ENCODE measurements at places on chromosomes 6 and 20.
A peak's percentile ranks its signal among the peaks of the same experiment; 100 is the strongest.

DNA sequence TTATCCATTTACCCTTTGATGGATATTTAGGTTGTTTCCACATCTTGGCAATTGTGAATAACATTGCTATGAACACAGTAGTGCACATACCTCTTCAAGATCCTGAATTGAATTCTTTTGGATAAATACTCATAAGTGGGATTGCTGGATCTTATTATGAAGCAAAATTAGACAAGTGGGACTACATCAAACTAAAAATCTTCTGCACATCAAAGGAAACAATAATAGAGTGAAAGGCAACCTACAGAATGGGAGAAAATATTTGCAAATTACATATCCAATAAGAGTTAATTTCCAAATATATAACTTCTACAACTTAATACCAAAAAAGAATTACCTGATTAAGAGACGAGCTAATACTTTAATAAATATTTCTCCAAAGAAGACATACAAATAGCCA is 38.4 kb upstream of the BCAS1 start:
- no peak for DNase-seq

DNA sequence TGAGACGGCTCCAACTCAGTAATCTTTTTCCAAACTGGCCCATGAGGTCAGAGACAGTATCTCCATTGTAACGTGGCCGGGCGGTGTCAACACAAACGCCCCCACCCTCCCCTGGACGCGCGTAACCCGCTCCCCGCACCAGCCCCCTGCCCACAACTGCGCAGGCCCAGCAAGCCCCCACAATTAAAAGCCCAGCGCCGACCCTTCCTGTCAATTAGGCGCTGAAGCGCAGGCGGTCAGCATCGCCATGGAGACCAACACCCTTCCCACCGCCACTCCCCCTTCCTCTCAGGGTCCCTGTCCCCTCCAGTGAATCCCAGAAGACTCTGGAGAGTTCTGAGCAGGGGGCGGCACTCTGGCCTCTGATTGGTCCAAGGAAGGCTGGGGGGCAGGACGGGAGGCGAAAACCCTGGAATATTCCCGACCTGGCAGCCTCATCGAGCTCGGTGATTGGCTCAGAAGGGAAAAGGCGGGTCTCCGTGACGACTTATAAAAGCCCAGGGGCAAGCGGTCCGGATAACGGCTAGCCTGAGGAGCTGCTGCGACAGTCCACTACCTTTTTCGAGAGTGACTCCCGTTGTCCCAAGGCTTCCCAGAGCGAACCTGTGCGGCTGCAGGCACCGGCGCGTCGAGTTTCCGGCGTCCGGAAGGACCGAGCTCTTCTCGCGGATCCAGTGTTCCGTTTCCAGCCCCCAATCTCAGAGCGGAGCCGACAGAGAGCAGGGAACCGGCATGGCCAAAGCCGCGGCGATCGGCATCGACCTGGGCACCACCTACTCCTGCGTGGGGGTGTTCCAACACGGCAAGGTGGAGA is at the start of the genes HSPA1A and HSPA1L:
Gene HSPA1A, plus strand, starts transcription at position 519 of the 814 bp plus-strand sequence. Its CDS starts 214 bp downstream, at position 733.
Gene HSPA1L, minus strand, starts transcription at position 259 of the 814 bp plus-strand sequence. CDS start 3,311 bp downstream, outside the sequence.
- DNase-seq = peak; percentile 79

DNA sequence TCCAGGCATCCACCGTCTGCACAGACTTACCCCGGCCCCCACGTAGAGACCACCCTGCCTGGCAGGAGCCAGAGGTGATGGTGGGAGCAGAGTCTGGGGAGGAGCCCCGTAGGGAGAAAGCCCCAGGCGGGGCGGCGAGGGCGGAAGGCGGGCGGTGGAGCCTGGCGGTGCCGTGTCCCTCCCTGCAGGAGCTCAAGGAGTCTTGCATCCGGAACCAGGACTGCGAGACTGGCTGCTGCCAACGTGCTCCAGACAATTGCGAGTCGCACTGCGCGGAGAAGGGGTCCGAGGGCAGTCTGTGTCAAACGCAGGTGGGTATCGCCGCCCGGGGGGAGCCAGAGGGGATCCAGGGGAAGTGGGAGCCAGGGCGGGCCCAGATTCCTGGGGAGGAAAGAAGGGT is 6.0 kb downstream of the CLPSL1 start:
- DNase-seq = no peak

GRCh38 chr6:112027942-112028674 is 25.8 kb upstream of the CCN6 start:
- DNase-seq = no peak

- no peak for DNase-seq
Measured at GRCh38 chr20:49691818-49692568, 21.7 kb downstream of the B4GALT5 start.

DNA sequence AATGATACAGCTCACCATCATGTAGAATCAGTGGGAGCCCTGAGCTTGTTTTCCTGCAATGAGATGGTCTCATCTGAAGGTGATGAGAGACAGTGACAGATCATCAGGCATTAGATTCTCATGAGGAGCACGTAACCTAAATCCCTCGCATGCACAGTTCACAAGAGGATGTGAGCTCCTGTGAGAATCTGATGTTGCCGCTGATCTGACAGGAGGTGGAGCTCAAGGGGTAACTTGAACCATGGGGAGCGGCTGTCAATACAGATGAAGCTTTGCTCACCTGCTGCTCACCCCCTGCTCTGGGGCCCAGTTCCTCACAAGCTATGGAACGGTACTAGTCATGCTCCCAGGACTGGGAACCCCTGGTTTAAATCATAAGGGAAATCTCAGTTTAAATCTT is 89.2 kb downstream of the THBS2 start:
- no peak for DNase-seq

DNA sequence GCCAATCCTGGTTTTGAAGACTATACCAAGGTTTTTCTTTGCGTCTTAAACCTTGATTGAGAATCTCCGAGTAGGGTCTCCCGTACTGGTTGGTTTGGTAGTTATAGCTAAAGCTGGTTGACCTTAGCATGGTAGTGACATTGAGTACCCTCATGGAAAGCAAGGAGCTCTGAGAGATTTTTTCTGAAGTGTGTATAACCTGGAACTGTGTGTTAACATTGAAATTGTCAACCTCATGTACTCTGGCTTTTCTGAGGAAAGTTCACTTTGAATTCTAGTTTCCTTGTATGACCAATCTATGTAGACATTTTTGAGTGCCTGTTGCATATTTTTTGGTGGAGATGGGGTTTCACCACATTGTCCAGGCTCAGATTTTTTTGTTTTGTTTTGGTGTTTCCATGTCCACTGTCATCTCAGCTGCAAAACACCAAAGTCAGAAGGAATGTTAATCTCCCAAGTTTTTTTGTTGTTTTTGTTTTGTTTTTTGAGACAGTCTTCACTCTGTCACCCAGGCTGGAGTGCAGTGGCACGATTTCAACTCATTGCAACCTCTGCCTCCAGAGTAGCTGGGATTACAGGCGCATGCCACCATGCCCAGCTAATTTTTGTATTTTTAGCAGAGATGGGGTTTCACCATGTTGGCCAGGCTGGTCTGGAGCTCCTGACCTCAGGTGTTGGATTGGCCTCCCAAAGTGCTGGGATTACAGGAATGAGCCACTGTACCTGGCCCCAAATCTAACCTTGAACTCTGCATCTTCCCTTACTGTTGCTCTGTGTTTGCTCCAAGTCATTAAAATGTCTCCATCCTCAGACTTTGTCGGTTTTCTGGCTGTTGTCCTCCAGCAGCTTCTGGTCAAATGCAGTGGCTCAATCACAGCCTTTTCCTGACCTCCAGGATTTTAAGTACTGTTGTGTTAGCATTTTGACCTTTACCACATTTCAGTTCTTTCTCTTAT is 4.3 kb downstream of the RPS12 start:
- no peak for DNase-seq

DNA sequence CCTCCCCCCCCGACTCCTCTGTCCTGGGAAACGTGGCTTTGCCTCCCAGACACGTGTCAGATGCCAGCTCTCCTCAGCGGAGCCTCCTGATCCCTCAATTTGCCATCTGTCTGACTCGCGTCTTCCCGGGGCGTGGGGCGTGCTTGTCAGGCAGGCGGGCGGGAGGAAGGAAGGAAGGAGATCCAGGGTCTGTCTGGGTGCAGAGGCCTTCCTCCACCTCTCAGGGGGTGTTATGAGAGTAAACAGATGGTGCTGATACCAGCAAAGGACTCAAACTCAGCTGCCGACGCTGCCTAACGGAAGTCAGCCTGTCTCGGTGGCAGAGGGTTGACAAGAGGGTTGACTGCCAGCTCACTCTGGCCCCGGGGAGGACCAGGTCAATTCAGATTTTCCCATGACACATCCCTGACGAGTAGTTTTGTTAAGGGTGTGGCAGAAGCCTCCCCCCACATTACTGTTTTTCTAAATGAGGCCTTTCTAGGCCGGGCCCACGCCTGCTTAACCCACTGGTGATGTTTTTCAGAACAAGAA is 17.0 kb downstream of the UQCC2 start:
- no peak for DNase-seq

DNA sequence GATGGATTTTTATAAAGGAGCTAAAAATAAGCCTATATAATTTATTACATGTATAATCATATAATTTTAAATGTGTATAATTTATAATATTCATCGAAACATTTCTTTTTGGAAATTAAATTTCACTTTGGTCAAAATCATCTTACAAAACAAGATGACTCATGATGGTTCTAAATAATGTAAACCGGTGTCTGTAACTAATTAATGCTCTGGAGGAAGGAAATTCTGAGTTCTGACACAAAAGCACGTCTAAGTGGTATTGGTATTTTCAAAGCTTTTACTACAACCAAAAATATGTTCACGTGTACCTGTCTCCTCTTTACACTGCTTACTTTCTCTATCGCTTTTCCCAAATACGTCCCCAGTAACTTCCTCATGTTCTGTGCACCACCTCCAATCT is 134.1 kb downstream of the MTHFD1L start:
- no peak for DNase-seq

DNA sequence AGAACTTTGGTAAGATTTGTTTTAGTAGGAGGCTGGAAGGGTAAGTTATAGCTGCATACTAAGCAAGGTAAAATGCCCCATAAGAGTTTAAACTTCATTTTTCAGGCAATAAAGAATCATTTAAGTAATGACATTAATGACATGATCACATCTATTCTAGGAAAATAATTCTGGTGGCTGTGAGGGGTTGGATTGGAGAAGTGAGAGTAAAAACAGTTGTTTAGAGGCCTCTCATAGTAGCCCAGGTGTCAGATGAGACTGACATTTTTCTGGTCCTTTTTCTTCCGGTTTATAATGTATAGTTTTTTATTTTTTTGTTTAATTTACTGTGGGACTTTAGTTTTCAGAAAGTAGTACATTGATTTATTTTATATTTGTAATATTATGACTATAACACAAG is 40.8 kb downstream of the ITCH start:
- no peak for DNase-seq

DNA sequence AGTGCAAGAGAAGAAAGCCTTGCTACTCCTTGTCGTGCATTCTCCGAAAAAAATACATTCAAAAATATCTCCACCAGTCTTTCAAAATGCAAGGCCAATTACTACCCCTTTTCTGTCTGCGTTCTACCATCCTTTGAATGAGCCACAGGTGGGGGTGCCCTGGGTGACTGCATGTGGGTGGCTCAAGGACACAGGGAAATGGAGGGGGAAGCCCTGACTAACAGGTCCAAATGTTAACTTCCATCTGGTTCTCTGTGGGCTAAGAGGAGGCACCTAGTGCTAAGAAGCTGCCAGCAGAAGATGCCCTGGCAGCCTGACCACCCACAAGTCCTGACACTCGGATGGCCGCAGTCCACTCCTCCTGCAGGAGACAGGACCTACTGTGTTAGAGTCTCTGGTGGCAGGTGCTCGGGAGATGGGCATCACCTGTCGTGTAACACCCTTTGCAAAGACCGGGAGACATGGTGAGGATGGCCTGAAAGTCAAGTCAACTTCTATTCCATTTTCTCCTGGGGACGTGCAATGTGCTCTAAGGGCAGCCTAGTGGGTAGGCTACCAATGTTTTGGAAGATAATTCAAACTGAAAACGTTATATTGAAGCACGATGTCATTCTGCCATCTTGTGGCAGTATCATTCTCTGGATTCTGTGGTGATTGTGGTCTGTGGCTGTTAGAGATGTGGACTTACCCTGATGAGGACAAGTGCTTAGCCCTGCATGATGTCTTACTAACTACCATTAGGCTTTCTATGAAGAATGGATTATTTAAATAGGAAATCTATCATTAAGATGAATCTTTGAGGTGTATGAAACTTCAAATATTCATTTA is 27.4 kb upstream of the IGF2R start:
- peak; percentile 32 for DNase-seq

GRCh38 chr6:9646342-9647070 is 768.4 kb downstream of the TFAP2A start:
- no peak for DNase-seq

GRCh38 chr20:40431611-40432010 is 257.4 kb downstream of the MAFB start:
- no peak for DNase-seq

GRCh38 chr6:106216527-106216926 is 109.0 kb downstream of the ATG5 start:
- DNase-seq = no peak
